Activated gamma-delta T cell (primary cell): ENCODE measurements at places on chromosomes 12 and 14.

- no peak for DNase-seq
Observed at GRCh38 chr14:59147007-59147406, 41.5 kb upstream of the DAAM1 start.

DNA sequence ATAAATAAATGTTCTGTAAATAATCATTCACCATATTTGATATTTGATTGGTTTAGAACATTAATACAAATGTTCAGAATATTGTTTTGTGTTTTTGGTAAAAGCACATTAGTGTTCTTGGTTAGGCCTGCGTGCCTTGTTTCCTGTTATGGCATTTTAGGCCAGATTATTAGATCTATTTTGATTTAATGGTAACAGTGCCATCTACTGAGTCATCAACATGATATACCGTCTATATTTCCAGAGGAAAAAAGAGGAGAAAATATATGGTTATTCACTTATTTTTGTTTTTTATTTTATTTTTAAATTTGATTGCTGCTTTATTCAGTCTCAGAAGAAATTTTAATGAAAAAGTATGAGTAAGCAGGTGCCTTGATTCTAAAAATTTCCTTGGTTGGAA, 60.3 kb downstream of the GPHN start:
- no peak for DNase-seq

GRCh38 chr12:2226641-2227040, 173.9 kb downstream of the CACNA1C start:
- DNase-seq, result no peak

DNA sequence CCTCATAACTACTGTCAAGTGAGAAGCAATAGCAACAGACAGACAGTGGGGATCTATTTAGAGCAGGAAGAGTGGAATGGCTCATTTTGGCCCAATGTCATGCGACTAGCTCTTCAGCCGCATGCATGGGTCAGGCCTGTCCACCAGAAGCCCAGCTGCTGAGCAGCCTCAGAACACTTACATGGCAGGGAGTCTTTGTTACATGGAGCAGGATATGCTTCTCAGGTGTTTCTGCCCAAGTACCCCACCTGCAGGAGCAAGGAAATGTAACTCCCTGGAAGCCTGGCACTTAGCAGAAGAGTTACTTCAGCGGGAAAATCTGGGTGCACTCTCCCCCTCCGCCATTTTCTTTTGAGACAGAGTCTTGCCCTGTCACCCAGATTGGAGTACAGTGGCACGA, 73.5 kb upstream of the ARHGAP5 start:
- DNase-seq, result no peak

- DNase-seq, result no peak
Observed at GRCh38 chr12:52275686-52276085, 1.2 kb downstream of the KRT86 start.

GRCh38 chr14:102568115-102568614, 24.3 kb upstream of the RCOR1 start:
- DNase-seq, result no peak

DNA sequence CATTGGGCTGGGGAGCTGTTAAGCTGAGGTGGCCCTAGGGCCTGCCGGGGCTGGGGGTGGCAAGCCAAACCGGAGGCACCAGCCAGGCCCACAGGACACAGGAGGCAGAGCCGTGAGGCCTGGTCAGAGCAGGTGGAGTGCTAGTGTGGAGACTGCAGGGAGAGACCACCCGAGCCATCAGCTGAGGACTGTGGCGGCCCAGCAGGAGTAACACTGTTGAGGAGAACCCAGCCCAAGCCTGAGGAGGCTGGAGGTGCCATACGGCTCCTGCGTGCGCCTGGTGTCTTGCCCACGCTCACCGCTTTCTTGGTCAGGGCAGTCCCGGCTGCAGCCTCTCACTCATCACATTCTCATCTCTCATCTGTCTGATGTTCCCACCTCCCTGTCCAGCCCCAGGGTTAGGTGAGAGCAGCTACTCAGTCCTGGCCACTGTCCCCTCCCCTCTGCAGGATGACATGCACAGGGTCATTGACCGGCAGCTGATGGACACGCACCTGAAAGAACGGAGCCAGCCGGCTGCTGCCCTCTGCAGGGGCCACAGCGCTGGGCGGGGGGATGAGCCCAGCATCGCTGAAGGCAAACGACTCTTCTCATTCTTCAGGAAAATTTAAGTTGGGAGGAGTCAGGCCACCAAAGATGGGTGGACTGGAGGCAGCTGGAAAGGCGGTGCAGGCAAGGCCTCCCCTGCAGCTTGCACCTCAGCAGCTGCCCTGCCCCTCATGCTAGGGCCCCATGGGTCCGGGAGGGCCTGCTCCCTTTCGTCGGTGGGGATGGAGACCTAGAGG, 23.8 kb downstream of the RAB35 start:
- no peak for DNase-seq

GRCh38 chr14:51862860-51863259, 2.4 kb downstream of the GNG2 start:
- no peak for DNase-seq

DNA sequence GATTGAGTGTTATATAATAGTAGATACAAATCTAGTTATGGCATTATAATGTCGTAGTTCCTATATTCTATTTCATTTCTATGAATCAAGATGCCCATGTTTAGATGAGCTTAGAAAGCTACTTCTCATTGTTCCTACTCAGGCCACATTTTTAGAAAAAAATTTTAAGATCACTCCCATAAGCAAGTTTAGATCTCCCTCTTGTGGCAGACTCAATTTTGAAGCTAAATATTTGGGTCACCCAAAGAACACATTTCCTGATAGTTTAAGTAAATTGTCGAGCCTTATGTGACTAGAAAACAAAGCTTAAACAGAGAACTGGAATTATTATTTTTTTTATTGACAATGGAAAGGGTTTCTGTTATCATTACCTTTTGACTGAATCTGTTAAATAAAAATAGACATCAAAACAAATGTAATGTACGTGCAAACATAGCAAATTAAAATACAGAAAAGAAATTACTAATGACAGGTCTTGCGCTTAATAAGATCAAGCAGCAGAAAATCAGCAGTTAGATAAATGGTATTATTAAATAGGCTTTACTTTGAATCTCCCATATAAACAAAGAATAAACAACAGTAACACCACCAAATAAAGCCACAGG, 180.2 kb downstream of the ACSS3 start:
- no peak for DNase-seq

DNA sequence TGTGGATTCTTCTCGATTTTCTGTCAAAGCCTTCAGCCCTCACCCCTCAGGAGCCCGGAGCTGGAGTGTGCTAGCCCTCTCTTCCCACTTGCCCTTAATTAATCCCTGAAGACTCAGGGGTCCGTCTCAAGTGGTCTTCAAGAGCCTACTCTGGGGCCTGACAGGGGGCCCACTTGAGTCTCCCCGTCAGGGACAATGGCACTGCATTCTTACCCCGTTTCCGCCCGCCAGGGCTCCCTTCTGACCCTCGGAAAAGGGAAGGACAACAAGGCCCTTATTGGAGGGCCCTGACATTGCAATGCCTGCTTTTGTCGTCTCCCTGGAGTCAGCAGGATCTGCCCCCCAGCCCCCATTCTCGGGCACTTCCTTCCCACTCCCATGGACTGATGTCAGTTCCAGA, 34.4 kb downstream of the TBX3 start:
- DNase-seq, result no peak

DNA sequence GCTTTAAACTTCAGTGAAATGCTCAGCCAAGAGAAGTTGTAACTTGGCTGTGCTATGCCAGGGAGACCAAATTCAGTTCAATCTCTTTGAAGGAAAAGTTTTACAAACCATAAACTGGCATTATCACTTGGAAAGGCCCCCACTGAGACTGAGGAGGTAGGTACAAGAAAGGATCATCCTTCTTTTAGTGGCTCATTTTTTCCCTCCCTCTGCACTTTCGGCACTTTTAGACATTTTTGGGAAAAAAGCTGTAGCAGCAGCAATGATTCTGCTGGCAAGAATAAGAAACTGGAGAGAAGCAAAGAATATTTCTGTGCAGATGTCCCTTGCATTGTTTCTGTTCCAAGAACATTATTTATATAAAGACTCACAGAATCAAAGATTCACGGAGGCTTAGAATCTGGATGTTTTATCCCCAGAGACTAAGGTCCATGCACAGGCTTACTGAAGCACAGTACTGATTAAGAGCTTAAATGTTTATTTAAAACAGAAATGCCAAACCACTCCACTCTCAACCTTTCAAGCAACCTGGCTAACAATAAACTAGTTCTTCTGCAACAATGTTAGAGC, 12.3 kb downstream of the ZC2HC1C start:
- no peak for DNase-seq

DNA sequence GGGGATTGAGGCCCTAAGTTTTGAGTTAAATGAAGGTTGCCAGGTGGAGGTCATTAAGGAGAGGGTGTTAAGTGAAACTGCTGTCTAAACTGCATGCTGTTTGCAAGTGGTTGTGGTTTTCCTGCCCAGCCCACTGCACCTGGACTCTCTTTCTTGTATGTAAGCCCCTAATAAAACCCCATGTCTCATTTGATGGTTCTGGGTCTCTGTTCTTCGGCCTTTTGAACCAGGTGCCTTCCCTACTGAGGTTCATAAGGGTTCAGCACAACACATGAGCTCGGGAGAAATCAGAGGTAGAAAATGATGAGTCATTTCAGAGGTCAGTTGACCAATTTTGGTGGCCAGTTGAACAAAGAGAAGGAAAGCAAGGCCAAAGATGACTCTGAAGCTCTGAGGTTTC, 382.5 kb downstream of the RPS29 start:
- DNase-seq, result no peak

GRCh38 chr12:68359674-68360073, 27.5 kb upstream of the MDM1 start:
- DNase-seq, result no peak

DNA sequence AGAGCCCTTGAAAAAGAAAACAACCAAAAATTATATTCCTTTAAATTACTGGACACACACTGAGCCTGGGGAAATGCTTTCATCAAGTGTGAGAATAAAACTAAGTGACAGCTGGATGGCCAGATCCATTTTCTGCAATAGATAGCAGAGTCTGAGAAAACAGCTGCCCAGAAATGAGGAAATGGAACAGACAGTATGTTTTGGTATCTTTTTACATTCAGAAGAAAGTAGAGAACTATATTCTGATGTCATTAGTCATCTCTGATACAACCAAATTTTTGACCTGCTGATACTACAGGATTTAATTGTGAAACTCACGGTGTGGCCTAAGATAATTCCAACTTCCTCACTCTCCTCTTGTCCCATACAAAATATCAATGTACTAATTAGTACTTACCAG, 78.2 kb downstream of the HMGA2 start:
- DNase-seq, result no peak

GRCh38 chr12:119744900-119745606, 77.1 kb downstream of the PRKAB1 start:
- no peak for DNase-seq

- no peak for DNase-seq
Observed at GRCh38 chr12:43942379-43942778, 106.5 kb downstream of the TMEM117 start.

DNA sequence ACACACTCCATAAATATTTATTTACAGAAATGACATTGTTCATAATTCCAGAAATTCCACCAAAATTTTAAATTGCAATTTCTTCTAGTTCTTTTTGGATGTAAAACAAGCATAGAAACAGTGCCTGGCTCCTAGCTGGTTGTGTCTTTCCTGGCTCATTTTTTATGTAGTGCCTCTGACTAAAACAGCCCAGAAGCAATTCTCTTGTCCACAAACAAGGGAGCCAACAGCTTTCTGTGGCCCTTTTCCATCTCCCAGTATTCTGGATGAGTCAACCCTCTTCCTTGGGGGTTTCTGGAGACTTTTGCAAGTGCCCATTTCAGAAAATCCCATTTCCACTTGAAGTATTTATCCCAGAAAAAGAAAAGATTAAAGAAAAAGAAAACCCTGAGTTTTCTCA, 141.4 kb downstream of the PHLDA1 start:
- no peak for DNase-seq

GRCh38 chr14:101595887-101596721, 34.8 kb downstream of the DIO3 start:
- DNase-seq, result no peak

- DNase-seq, result no peak
Observed at GRCh38 chr12:95390932-95391331, 83.0 kb upstream of the METAP2 start.

- DNase-seq, result no peak
Observed at GRCh38 chr14:24911324-24912109, 138.4 kb downstream of the STXBP6 start.

DNA sequence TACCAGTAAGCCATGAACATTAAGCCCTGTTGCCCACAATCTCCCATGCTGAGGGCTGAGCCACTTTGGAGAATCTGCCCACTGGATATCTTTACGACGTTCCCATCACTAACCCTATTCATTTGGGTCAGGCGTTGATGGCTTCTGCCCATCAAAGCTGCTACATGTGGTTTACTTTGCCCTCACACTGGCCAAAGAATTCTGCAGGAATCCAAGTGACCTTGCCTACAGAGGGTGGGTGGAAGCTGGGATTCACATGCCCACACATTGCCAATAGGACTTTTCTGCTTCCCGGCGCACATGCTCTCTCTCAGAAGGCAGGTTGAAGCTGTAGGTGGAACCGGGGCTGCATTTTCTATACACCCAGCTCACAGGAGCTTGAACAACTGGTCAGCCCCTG, 28.3 kb downstream of the OAS2 start:
- DNase-seq, result no peak

GRCh38 chr12:98635657-98636323, 8.8 kb downstream of the IKBIP start:
- no peak for DNase-seq

GRCh38 chr14:95313707-95314106, 6.0 kb downstream of the CLMN start:
- DNase-seq, result no peak

GRCh38 chr14:86050757-86051156, 520.8 kb downstream of the FLRT2 start:
- DNase-seq, result no peak

DNA sequence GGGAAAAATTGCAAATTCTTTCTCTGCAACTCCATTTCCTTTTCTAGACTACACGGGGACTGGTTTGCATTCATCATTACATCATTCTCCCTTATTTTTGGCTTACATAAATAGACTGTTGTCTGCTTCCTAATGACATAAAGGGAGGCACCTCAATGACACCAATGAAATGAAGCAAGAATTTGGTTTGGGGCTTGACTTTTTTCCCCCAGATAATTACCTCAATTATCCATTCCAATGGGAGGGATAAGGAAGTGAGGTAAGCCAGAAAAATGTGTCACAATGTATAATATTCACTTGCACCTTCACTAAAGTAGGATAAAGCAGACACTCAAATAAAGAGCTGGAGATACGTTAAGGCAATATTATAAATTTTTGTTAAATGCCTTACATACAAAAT, 240.6 kb upstream of the GRIP1 start:
- DNase-seq, result no peak
